ENCODE measurements at places on chromosomes 5 and 9.

DNA sequence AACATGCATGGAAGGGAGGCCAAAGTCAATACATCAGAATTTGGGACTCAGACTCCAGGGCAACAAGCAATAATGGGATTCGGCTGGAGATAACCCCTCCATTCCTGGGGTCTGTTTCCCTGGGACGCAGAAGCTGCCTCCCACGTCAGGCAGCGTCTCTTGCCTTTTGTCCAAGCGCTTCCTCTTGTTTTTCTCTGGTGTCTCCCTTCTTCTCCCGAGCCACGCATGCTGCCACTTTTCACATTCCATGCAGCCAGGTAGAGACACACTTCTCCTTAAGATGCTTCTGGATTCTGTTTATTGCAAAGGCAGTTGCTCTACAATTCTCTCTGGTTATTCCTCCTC lies 267.3 kb downstream of the AOPEP start:
- DNase-seq = no peak
- peaks cover 6% of the 10 kb centered on the region for H3K4me1 ChIP-seq
- no peaks in the 10 kb centered on the region for H3K27me3 ChIP-seq

GRCh38 chr5:1570975-1571374 lies 47.2 kb upstream of the LPCAT1 start:
- no peak for DNase-seq
- H3K36me3 ChIP-seq = no peaks in the 10 kb centered on the region

DNA sequence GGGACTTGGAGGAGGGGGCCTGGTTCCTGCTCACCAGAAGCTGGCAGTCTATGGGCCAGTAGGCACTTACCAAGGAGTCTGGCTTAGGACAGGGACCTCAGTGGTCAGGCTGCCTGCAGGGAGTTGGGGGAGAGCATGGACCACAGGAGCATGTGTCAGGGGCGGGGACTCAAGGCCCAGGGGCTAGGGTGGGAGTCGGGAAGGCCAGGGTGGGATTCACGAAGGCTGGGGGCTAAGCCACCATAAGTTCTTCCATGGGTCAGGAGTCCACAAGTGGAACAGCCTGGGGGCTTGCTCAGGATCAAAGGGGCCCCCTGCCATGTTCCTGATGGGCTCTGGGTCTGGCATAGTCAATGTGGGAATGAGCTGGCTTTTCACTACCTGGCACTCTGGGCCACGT lies 11.5 kb upstream of the SLC25A48 start:
- H3K4me3 ChIP-seq = no peak overlapping the region
- DNase-seq = no peak
- no peaks in the 10 kb centered on the region for H3K27me3 ChIP-seq

GRCh38 chr9:107684224-107684623 lies 194.7 kb upstream of the KLF4 start:
- H3K4me1 ChIP-seq = no peaks in the 10 kb centered on the region
- H3K36me3 ChIP-seq = no peaks in the 10 kb centered on the region
- DNase-seq = peak; percentile 14
- no peaks in the 10 kb centered on the region for H3K27me3 ChIP-seq
- H3K27ac ChIP-seq = no peak overlapping the region

DNA sequence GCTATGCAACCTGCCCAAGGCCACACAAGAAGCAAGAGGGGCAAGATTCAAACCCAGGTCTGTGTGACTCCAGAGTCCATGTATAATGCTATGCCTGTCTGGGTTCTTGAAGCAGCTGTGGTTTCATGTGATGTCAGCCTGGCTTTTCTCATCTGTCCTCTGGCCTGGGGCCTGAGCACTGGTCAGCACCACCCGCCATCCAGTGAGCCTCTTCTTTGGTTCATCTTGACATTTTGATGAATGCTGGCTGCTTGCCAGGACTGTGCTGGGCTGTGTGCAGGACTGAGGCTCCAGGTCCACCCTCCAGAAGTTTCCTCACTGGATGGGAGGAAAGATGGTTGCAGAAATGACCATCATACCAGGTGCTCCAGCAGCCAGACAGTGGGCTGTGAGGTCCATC lies 61.5 kb downstream of the TSTD2 start:
- peaks cover 24% of the 10 kb centered on the region for H3K4me1 ChIP-seq
- no peak overlapping the region for H3K4me3 ChIP-seq
- no peaks in the 10 kb centered on the region for H3K36me3 ChIP-seq
- no peaks in the 10 kb centered on the region for H3K27me3 ChIP-seq

DNA sequence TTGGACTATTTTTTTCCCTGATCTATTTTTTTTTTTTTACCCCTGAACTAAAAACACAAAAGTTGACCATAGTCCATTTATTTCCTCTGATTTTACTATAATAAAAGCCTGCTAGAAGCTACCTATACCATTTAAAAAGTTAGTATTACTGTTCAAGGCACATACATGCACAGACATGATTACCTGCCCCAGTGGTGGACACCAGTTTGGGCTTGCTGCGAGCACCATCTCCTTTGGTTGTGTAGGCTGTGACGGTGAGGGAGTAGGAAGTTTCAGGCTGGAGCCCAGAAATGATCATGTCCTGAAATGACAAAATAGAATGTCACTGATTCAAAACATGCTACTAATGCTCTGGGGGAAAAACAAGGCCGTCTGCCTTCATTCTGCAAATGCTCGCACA lies 693.1 kb upstream of the DMAC1 start:
- no peak overlapping the region for H3K27ac ChIP-seq
- H3K4me3 ChIP-seq = no peak overlapping the region
- no peaks in the 10 kb centered on the region for H3K27me3 ChIP-seq
- DNase-seq = no peak

DNA sequence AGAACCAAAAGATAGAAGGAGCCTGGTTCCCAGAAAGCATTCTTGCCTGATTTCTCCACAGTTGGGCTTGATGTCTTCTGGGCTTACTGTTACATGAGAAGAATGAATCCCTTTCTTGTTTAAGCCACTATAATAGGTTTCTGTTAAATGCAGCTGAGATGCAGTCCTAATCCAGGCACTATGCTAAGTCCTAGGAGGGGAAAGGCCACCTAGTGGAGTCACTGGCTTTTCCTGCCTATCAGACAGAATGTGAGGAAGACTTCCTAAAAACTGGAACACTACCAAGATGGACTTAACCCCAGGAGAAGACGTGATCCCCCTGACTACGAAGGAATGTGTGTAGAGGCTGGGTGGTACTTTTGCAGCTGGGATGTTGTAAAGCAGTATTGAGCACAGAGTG lies 34.3 kb upstream of the FSD1L start:
- no peaks in the 10 kb centered on the region for H3K4me1 ChIP-seq
- no peak overlapping the region for H3K4me3 ChIP-seq
- H3K27me3 ChIP-seq = no peaks in the 10 kb centered on the region

Measured in common myeloid progenitor, CD34-positive (primary cell).